ENCODE measurements at places on chromosomes 1 and 21.

DNA sequence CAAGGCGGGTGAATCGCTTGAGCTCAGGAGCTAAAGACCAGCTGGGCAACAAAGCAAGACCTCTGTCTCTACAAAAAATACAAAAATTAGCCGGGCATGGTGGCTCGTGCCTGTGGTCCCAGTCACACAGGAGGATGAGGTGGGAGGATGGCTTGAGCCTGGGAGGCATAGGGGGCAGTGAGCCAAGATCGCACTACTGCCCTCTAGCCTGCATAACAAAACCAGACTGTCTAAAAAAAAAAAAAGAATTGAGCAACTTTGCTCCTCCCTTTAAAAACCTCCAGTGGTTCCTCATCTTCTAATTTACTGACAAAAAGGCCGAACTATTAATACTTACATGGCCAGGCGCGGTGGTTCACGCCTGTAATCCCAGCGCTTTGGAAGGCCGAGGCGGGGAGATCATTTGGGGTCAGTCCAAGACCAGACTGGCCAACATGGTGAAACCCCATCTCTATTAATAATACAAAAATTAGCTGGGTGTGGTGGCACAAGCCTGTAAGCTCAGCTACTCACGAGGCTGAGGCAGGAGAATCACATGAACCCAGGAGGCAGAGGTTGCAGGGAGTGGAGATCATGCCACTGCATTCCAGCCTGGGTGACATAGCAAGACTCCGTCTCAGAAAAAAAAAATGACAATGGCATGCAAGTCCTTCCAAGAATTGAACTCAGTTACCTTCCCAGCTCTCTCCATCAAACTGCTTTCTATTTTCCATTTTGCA is 4.4 kb downstream of the ACBD3 start:
- peak; percentile 38 for DNase-seq

DNA sequence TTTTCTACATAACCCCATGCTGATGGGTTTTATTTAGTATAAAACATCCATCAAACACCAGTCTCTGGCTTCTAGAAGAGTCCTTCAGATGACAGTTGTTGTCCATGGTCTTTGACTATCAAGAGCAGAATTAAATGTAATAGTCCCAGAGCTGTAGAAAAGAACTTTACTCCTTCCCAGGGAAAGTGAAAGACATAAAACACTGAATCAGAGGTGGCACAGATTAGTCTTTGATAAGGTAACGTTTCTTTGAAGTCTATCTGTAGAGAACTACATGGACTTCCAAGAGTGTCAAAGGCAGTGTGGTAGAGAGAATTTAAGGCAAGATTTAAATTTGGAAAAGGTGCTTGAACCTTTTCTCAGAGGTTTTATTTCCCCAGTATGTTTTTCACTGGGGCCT is 21.9 kb downstream of the SYNC start:
- DNase-seq = no peak

DNA sequence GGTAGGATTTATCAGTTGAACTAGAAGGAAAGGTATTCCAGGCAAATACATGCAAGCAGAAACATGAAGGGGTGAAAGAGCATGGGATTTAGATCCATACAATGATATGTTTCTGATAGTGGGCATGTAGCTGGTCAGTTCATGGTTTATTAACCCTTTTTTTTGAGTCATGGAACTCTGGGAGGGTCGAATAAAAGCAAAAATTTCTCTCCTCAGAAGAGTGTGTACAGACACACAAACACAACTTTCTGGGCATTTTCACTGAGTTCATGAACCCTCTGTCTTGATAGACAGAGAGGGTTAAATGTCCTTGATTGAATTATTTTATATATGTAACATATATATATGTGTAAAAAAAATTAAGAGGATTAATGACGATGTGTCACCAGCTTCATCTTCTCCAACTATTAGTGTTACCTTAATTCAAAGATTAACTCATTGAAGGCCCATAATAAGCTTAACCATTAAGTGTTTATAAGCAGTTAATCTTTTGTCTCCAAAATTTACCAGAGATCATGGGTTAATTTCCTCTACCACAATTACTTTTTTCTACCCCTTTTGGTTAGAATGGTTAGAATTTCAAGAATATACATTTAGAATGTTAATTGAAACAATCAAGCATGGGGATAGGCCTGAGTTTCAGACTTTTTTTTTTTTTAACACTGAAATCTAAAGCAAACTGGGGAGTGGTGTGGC is 4.6 kb downstream of the JUN start:
- DNase-seq = no peak

DNA sequence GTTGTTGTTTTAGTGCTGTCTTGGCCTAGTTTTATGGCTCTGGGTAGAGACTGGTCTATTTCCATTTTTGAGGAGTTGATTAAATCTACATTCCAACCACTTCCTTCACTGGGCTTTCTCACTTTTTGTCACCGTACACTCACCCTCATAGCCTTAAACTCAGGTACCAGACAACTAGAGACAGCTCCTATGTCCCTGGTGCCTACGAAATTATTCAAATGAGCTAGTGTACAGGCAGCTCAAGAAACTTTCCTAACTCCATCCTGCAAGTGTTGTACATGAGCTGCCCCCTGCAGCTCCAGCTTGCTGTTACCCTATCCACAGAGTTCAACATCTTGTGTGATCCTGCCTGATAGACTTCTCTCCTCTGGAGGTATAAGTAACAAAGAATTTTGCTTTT is 704.8 kb upstream of the RGS18 start:
- DNase-seq = no peak
